GM12892 (cell line): ENCODE measurements at places on chromosomes 6 and 20.

DNA sequence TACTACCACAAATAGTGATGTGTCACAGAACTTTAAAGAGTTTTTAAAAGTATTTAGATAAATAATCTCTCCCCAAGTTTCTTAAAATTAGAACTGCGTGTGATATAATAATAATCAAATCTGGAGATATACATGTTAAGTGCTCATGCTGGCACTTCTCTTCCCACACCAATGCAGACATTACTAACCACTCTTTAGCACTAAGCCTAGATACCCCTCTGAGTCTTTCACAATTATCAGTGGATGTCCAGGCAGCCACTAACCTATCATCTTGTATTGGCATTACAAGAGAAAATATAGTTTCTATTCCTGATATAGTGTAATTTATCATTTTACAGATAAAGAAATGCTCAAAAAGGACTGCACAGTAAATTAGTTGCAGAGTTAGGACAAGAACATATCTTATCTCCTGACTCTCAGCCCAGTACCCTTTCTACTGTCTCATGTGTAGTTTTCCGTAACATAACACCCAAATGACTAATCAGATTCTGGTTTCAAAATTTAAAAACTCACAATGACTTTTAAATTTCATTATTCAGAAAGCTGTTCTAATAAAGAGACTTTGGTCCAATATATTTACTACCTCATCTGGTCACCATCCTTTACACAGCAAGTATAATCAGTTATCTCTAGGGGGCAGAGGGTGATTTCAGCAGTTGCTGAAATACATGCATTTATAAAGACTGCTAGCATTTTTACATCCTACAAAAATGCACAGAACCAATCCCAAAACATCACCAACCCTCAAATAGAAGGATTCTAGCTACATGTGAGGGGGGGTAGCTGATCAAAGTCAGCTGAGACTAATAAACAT is 215.5 kb upstream of the MCHR2 start:
- no peak for DNase-seq

- DNase-seq = no peak
Measured at GRCh38 chr20:347317-347639, 367 bp downstream of the NRSN2 start.

DNA sequence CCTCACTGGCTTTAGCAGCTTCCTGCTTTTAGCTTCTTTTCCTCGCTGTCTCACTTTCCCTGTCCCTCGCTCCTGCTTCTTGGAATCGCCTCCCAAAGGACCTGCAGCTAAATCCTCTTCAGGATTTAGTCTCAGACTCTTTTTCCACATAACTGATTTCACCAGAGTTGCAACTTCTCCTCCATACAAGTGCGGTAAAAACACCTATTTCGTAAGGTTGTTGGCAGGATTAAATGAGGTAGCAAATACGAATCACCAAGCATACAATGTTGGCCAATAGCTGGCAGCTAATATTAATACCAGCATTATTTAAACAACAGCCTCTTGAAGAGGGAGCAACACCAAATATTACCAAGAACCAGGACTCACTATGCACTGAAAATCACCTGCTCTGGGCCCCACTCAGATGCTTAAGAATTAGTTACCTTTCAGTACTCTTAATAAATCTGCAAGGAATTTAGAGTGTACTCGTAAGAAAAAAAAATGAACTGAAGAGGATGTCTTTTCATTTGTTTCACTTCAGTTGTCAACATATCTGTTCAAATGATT is 123.0 kb downstream of the DTNBP1 start:
- DNase-seq = no peak

DNA sequence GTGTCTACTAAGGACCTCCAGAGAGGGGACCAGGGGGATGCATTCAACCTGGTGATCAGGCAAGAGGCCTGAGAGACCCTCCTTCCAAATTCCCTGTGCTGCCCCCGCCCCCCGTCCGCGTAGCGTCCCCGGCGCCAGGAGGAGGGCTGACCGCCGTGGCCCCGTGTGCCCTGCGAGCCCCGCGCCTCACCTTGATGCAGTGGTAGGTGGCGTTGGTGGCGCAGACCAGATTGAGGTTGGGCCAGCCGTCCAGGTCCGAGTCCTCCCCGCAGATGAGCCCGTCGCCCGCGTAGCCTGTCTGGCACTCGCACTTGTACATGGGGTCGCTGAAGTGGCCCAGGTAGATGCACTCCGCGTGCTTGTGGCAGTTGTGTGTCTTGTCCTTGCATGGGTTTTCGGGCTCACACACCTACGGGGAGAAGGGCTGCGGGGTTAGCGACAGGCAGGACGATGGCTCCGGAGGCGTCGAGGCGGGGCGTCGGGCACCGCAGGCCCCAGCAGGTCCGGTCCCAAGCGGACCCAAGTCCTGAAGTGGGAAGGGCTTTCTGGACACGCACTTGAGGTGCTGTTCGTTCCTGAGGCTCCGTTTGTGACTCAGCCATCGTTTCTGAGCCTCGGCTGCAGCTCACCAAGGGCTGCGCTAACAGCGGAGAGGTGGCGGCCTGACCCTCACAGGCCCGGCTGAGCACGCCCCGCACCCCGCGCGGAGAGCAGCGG is 21.7 kb downstream of the THBS2 start:
- no peak for DNase-seq

- no peak for DNase-seq
Measured at GRCh38 chr6:12832226-12832735, 115.7 kb downstream of the PHACTR1 start.

GRCh38 chr6:137768935-137769334 is 98.1 kb upstream of the TNFAIP3 start:
- no peak for DNase-seq

- no peak for DNase-seq
Measured at GRCh38 chr6:5905431-5906339, 101.0 kb downstream of the NRN1 start.
